Midbrain (tissue), 1 donor: ENCODE measurements at places on chromosomes 2 and 18.
A peak's percentile ranks its signal among the peaks of the same experiment; 100 is the strongest.

GRCh38 chr2:20609349-20609994, 41.4 kb downstream of the HS1BP3 start:
- DNase-seq: no peak

- no peak for DNase-seq
These were observed 156.7 kb downstream of the RNF144A start for GRCh38 chr2:7073901-7074300.

GRCh38 chr2:125280265-125280664, 1255.2 kb downstream of the CNTNAP5 start:
- DNase-seq: no peak

DNA sequence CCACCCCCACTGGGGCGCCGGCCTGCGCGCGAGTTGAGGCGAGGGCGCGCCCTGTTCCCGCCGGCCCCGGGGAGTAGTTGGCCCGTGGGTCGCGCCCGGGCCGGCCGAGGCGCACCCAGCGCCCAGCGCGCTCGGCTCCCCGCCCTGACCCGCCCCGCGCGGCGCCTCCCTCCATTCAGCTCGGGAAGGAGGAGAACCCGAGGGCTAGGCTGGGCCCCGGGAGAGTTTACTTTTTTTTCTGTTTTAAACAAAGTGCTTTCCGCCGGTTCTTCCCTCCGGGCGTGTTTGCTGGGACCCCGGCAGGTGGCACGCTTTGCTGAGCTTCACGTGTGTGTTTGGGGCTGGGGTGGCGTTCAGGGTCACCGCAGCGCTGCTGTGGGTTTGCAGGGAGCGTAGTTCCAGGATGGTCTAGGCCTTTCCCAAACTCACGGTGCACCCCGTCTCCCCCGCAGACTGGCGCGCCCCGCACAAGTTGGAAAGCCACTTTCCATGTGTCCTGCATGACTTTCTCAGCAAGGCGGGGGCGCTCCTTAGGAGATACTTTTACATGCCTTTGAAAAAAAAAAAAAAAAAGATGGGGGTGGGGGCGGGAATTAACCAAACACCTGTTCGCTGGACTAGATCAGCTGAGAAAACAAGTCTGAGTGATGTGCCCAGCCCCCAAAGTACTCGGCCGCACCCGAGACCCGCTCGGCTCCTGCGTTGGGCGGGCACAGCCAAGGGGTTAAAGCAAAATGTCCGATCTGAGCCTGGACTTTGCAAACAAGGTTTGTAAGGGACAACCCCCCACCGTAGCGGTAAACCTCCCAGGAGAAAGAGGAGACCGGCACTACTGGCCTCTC, 825 bp downstream of the ITGA6 start:
- peak; percentile 43 for DNase-seq

DNA sequence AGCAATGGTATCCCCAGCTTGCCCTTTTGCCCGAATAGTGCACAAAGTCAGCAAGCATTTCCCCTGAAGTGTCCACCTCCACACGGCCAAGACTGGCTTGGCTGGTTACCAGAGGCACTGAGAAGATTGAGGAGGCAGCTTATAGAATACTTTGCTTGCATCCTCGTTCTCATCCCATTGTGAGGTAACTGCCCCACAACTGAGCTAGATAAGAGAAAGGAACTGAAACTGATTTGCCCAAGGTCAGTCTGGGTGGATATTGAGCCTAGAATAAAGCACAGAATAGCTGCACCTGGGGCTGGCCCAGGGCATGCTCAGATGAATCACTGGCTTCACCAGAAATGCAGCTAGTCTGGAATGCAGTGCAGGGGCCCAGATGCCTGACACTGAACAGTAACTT, 32.7 kb upstream of the MAP4K3 start:
- no peak for DNase-seq

GRCh38 chr2:109222422-109222821, 93.4 kb downstream of the SH3RF3 start:
- no peak for DNase-seq

GRCh38 chr2:5057891-5058351, 634.3 kb upstream of the SOX11 start:
- no peak for DNase-seq

DNA sequence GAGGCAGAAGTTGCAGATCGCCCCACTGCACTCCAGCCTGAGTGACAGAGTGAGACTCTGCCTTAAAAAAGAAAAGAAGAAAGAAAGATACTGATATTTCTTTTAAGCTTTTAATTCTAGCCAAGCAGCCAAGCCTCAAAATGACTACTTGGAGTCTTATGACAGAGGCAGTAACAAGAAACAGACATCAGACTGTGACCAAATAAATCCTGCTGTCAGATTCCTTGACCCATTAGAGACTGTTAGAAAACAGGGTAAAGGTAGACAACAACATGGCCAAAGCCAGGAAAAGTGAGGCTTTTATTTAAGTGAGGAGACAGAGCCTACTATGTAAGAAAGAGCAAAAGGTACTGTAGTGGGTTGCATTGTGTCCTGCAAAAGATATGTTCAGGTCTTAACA, 83.4 kb upstream of the NARS1 start:
- no peak for DNase-seq

DNA sequence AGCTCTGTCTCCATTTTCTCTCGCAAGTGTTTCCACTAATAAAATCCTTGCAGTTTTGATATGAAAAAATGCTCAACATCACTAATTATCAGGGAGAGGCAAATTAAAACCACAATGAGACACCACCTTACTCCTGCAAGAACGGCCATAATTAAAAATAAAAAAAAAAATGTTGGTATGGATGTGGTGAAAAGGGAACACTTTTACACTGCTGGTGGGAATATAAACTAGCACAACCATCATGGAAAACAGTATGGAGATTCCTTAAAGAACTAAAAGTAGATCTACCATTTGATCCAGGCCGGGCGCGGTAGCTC, 49.8 kb upstream of the GREB1L start:
- no peak for DNase-seq

- DNase-seq: no peak
These were observed 14.8 kb upstream of the IL18R1 start for GRCh38 chr2:102340778-102341177.

GRCh38 chr2:5440174-5440573, 252.0 kb upstream of the SOX11 start:
- no peak for DNase-seq

GRCh38 chr2:172438741-172439508, 11.5 kb downstream of the ITGA6 start:
- DNase-seq: no peak

DNA sequence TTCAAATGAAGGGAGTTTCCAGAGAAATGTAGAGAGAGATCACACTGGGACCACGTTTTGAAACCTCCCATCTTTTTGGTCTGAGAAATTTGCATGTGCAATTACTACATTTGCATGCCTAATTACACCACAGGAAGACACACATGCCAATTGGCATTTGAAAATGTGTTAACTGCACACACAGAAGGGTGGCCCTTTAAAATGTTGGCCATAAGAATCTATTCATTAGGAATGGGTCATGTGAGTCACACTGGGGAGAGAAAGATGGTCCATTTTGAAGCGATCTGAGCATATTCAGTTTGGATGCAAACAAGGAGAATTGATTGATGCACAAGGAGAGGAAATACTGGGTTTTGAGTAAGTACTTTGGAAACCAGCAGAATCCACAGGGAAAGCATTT, 1407.1 kb upstream of the ACVR2A start:
- DNase-seq: no peak

GRCh38 chr2:174610243-174610995, 12.8 kb upstream of the WIPF1 start:
- no peak for DNase-seq

GRCh38 chr2:45006041-45006941, 3.0 kb downstream of the SIX2 start:
- DNase-seq: no peak

GRCh38 chr18:13381944-13382365, 163.4 kb downstream of the LDLRAD4 start:
- peak; percentile 75 for DNase-seq

DNA sequence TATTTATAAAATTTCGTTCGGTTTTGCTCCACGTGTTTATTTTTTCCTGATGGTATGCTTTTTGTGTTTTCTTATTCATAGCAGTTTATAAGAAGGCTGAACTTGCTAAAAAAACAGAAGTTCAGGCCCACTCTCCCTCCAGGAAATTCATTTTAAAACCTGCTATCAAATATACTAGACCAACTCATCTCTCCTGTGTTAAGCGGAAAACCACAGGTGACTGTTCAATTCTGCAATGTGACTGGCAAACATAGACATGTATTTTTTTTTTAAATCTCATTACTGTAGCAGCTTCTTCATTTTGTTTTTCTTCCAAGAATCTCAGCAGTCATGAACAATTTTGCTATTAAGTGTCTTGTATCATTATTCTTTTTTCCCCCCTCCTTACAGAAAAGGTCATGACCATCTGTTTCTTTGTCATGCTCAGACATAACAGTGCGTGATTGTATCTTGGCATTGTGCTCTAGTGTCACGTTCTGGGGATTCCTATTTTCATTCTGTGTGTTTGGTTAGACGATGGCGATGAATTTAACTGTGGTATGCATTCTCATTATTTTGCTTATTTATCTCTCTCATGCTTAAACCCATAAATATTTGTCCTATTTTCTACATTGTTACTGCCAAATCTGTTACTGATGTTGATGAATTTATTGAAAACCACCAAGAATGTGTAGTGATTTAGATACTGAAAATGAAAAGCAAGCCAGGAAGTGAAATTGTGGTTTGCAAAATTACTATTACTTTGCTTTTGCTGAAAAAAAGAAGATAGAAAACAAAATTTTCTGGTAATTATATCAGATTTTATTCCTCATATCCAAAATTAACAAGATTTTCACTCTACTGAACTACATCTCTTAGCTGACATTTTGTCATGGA, 74.6 kb upstream of the UNC80 start:
- no peak for DNase-seq

- no peak for DNase-seq
These were observed 10.1 kb downstream of the ATAD2B start for GRCh38 chr2:23916727-23917405.

DNA sequence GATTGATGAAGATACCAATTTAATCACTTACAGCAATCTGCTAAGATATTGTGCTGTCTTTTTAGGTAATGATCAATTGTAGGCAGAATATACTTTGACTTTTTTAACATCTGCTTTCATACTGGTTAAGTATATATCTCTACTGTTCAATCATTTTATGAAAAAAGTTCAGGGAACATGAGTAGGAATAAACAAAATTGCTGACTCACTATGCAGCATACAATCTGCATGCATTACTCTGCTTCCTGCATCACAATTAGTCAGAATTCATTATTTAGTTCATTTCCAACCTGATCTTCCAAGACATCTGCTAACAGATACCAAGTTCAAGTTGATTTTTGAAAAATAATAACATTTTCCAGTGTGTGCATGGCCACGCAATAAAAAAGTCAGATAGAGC, 1430.4 kb upstream of the LRRTM1 start:
- no peak for DNase-seq

DNA sequence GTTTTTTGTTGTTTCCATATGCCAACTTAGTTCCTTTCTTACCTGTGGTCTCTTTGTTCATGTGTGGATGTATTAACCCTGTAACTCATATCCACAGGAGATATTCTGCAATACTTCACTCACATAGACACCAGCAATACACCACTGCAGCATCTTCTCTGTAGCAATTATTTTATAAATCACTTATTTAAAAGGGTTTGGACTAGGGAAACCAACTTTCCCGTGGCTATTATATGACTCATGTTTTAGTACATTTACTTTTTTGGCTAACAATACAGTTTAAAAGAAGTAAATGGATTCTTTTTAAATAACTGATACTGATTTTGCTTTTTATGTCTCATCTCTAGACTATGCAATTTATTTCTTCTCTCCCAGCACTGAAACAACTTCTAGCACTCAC, 488.9 kb downstream of the MBD2 start:
- DNase-seq: no peak

GRCh38 chr2:101223814-101224231, 28.9 kb upstream of the CNOT11 start:
- no peak for DNase-seq

- DNase-seq: no peak
These were observed 15.2 kb downstream of the KCNJ3 start for GRCh38 chr2:154713675-154714074.

- no peak for DNase-seq
These were observed 751.1 kb upstream of the FANCL start for GRCh38 chr2:58992062-58992706.

DNA sequence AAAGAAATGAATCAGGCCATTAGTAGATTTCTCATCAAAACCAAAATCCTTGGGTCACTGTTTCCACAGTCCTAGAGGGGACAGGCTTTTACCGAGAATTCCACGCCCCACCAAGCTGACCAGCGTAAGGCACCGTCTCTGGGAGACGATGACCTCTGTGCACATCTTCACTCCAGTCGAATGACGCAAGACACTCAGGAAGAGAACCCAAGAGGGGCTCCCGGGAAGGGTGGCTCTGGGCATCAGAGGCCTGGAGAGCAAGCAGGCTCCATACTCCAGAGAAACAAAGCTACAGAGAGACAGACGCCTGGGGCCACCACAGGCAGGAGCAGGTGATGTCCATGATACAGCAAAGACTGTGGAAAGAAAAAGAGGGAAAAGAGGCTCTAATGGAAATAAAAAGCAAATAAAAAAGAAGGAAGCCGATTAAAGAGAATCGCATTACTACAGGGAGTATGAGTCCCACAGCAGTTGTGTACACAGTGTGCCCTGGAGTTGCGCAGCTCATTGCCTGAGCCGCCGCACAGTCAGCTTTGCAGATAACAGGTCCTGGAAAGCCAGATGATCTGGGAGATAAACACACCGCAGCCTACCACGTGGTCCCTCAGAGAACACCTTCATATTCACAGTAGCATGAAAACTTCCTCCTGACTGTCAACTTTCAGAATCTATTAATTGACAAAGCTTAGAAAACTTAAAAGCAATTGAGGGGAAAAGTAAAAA, 572.7 kb upstream of the SALL3 start:
- no peak for DNase-seq

DNA sequence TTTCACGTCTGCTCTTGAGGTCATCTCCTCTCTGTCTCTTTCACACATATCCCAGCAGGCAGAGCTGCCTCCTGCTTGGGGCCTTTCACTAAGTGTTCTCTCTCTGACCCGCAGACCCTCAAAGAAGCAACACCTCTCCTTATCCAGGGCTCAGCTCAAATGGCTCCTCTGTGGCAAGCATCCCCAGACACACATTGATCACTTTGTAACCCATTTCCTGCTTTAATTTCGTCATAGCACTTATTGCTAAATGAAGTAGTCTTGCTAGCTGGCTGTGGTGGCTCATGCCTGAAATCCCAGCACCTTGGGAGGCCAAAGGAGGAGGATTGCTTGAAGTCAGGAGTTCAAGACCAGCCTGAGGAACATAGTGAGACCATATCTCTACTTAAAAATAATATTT, 41.4 kb downstream of the SGPP2 start:
- DNase-seq: no peak

GRCh38 chr18:23143815-23144261, 8.6 kb downstream of the CABLES1 start:
- DNase-seq: no peak
